ENCODE measurements at places on chromosomes 13 and 19.

DNA sequence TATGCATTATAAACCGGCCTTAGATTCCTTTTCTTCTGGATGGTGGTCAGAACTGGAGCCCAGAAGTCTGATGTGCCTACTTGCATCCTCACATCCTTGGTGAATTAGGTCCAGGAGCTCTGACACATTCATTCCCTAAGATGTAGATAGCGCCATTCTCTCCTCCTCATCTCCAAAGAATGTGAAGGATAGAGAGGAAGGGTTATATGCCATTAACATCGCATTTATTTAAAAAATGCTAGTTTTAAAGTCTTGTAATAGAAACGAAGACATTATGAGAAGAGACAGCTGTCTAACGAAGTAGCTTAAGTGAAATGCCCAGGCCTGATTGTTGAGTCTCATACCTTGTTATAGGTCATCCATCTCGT is 9.7 kb downstream of the MBNL2 start:
- DNase-seq, result no peak

DNA sequence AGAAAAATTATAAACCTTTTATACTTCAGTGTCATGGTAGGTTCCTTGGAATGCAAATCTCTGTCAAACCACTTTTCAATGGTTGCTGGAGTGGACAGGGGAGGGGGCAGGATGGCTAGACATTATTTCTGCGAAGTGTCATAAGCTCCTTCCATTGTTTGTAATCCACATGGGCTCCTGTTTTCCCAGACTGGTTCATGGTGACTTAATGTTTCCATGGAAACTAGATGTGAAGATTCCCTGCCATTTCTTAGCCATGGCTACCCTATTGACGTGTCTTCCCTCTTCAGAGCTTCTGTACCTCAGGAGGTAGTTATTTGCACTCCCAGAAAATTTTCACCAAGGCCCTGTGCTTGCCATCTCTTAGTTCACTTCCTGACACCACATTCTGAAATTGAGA is 95.3 kb downstream of the UFM1 start:
- no peak for DNase-seq

DNA sequence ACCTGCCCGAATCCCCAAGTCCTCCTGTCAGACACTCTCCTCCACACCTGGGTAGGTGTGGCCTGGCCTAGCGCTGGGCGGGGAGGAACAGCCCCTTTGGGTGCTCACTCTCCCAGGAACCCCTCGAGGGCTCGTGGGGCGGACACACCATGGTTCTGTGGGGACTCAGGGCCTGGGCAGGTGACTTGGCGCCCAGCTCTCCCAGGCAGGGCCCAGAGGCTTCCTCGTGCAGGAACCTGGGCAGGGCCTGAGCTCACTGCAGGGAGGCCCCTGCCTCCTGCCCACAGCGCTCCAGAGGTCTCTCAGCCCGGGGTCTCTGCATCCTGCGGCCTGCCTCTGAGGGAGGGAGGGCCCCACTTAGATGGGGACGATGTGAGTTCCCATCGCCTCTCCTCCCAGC is 11.9 kb downstream of the LSM4 start:
- DNase-seq, result no peak

DNA sequence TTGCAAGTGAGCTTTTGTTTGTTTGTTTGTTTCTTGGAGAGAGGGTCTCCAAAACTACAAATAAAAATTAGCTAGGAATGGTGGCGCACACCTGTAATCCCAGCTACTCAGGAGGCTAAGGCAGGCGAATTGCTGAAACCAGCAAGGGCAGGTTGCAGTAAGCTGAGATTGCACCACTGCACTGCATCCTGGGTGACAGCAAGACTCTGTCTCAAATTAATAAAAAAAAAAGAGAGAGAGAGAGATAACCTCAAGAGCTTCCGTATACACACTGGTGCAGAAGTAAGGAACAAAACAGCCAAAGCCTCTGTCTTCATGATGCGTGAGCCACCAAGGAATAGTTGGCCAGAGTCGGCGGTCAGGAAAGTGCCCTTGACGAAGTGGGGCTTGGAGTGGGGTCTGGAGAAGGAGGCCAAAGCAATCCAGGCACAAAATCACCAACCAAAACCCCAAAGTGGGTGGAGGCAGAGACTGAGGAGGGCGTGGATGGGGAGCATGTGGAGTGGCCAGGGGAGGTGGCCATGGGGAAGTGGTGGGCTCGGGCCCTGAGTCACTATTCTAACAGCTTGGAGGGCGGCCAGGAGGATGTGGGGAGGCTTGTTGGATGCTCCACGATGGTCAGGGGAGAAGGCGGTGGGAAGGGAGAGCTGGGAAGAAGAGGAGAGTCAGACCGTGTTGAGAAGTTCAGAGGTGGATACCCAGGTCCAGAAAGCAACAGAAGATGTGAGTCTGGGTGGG is 21.2 kb upstream of the TOMM40 start:
- DNase-seq, result no peak

DNA sequence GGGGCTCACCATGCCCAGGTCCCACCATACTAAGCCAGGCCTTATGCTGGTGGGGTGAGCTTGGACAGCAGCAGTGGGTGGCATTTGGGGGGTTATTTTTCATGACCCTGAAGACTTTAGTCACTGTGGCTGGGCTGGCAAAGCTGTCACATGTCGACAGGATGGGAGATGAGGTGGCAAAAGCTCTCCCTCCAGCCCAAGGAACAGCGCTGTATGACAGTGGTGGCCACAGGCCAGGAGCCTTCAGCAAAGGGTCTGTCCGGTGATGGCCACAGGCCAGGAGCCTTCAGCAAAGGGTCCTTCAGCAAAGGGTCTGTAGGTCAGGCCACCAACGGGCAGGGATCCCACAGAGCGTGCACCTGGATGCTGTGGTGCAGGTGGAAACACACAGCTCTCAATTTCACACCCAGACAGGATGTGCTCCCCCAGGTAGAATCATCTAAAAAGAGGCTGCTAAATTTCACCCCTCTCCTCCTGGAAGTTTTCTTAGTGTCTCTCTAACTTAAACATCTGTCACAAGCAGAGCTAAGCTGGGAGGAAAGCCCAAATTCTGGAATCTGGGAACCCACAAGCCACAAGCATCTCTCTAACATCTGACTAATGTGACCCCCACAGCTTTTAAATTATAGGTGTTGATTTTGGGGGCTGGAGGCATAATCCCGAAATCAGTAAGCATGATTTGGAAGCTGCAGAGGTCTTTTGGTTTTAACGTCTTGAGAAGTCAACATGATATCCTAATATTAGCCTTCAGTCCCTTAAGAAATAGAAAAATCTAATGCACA is 23.0 kb downstream of the COL4A1 start:
- no peak for DNase-seq

Data from erythroblast (primary cell).